ENCODE measurements at places on chromosomes 16 and 17. TPM values are rescaled to one million over a fixed set of nuclear protein-coding genes. Genes with fewer than 3 reads are reported as not detected.

TERB1 gene
- total RNA-seq: not detected

UTS2R gene
- not detected for total RNA-seq

PLLP gene
- not detected for total RNA-seq

CCL14 gene
- not detected for total RNA-seq

JPT2 gene
- 55.9 TPM for total RNA-seq

RAB26 gene
- total RNA-seq: not detected

SPOP gene
- 40.5 TPM for total RNA-seq

ALDH3A1 gene
- 1.2 TPM for total RNA-seq

IFT20 gene
- 80.5 TPM for total RNA-seq

BAIAP2 gene
- 31.7 TPM for total RNA-seq

SBK1 gene
- not detected for total RNA-seq

IST1 gene
- total RNA-seq: 175 TPM

DNA sequence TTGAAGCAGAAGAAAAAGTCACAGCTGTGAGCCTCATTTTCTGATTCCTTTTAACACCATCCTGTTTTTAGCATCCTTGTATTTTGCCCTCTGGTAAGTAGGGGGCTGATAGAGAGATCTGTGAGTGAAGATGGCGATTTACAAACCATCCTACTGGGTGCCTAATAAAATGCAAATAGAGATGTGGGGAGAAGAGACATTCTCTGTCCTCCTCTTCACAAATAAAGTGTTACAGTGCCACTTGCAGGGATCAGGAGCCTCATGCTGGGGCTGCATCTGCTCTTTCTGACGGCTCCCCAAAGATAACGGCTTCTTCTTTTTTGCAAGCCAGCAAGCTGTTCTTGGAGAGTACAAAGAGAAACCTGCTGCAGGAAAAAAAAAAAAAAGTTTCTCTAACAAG, 418.6 kb downstream of the TOX3 start:
- no peak overlapping the region for H3K27ac ChIP-seq
- H3K4me1 ChIP-seq: no peaks in the 10 kb centered on the region
- DNase-seq: no peak
- H3K36me3 ChIP-seq: no peaks in the 10 kb centered on the region
- no peaks in the 10 kb centered on the region for H3K27me3 ChIP-seq

GRCh38 chr17:1322014-1322428, 42.6 kb downstream of the TRARG1 start:
- H3K4me3 ChIP-seq: no peak overlapping the region
- no peak overlapping the region for H3K27ac ChIP-seq
- H3K27me3 ChIP-seq: no peaks in the 10 kb centered on the region
- H3K4me1 ChIP-seq: no peaks in the 10 kb centered on the region
- no peak for DNase-seq

DNA sequence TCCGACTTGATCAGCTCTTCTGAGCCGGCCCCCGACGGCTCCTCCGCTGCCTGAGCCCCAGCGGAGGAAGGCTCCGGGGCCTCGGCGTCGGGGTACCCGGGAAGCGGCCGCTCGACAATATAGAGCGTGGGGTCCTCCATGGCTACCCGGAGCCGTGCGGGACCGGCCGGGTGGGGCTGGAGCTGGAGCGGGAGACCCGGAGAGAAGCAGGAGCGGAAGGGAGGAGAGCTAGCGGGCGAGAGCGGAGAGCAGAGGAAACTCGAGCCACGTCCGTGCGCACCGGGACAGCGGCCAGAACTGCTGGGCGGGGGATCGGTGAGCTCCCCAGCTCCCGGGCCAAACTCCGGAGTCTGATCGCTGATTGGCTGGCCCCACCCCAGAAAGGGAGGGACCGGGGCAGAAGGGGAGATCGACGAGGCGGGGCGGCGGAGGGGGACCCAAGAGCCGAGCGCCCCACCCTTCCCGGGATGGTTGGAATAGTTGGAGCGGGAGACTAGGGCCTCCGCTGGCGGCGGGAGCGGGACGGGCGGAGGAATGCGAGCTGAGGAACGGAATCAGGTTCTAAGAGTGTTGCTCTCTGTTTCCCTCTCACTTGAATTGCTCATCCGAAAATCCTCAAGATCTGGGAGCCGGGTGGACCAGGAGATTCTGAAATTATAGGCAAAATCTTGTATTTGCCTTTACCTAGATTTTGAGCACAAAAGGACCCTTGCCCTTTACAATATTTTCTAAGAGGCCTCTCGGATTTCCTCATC, at the start of gene CAVIN1:
TSS of gene CAVIN1 (minus strand) at position 299 of the 755 bp plus-strand sequence. CDS start at position 140, 159 bp downstream.
- H3K4me3 ChIP-seq: peak within 1 kb of the TSS; percentile 98
- peaks cover 7% of the 10 kb centered on the region for H3K36me3 ChIP-seq
- peak; percentile 99 for DNase-seq
- H3K4me1 ChIP-seq: peaks cover 36% of the 10 kb centered on the region

GRCh38 chr17:6393351-6393952, 41.5 kb downstream of the AIPL1 start:
- no peaks in the 10 kb centered on the region for H3K4me1 ChIP-seq
- H3K27ac ChIP-seq: no peak overlapping the region
- H3K36me3 ChIP-seq: no peaks in the 10 kb centered on the region
- H3K27me3 ChIP-seq: peaks cover 17% of the 10 kb centered on the region
- no peak overlapping the region for H3K4me3 ChIP-seq
- no peak for DNase-seq

GRCh38 chr17:82835766-82836512, 3.9 kb downstream of the ZNF750 start:
- H3K4me3 ChIP-seq: no peak overlapping the region
- H3K36me3 ChIP-seq: 0 out of 2 replicates have a peak, but pooled peaks cover 3% of the 10 kb centered on the region
- no peak for DNase-seq
- H3K27ac ChIP-seq: no peak overlapping the region

DNA sequence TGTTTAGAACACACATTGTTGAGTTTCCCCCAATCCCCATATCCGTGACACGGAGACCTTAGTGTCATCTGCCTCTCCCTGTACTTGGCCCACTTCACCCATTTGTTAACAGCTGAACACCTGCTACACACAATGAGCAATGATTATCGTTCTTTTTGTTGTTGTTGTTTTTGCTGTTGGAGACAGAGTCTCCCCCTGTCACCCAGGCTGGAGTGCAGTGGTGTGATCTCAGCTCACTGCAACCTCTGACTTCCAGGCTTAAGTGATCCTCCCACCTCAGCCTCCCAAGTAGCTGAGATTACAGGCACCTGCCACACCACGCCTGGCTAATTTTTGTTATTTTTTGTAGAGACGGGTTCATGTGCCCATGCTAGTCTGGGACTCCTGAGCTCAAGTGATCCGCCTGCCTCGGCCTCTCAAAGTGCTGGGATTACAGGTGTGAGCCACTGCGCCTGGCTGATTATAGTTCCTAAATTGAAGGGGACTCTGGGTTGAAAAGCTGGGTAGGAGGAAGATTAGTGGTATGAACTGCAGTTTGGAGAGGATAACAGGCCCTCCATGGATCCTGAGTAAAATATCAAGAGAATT, 21.6 kb downstream of the NDE1 start:
- no peaks in the 10 kb centered on the region for H3K27me3 ChIP-seq
- H3K36me3 ChIP-seq: peaks cover 14% of the 10 kb centered on the region
- H3K4me1 ChIP-seq: peaks cover 20% of the 10 kb centered on the region
- DNase-seq: no peak
- no peak overlapping the region for H3K4me3 ChIP-seq

GRCh38 chr16:51114382-51114781, 36.7 kb downstream of the SALL1 start:
- no peak overlapping the region for H3K4me3 ChIP-seq
- no peak for DNase-seq
- H3K27ac ChIP-seq: no peak overlapping the region
- peaks cover 32% of the 10 kb centered on the region for H3K27me3 ChIP-seq
- H3K36me3 ChIP-seq: no peaks in the 10 kb centered on the region
- peaks cover 2% of the 10 kb centered on the region for H3K4me1 ChIP-seq

GRCh38 chr16:78524066-78524595, 424.7 kb downstream of the WWOX start:
- H3K4me1 ChIP-seq: no peaks in the 10 kb centered on the region
- H3K36me3 ChIP-seq: no peaks in the 10 kb centered on the region
- no peak for DNase-seq
- no peaks in the 10 kb centered on the region for H3K27me3 ChIP-seq
- H3K27ac ChIP-seq: no peak overlapping the region

DNA sequence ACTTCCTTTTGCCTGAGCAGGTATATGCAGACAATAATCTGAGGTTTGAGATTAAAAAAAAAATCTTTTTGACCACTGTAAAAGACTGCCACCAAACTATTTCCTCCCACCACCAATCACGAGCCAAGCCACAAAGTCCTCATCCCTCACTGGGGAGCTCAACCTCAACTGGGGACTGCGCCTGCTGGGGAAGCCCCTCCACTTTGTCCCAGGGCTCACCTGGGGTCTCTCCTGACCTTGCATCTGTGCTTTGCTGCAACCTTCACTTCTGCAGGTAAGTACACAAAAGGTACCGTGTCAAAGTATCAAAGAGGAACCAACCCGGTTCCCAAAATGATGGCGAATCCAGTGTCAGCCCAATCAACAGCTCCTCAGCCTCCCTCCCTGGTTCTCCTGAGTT, 35.5 kb downstream of the TLE7 start:
- no peaks in the 10 kb centered on the region for H3K36me3 ChIP-seq
- DNase-seq: no peak
- no peak overlapping the region for H3K27ac ChIP-seq
- H3K4me1 ChIP-seq: no peaks in the 10 kb centered on the region
- H3K4me3 ChIP-seq: no peak overlapping the region
- H3K27me3 ChIP-seq: peaks cover 11% of the 10 kb centered on the region

GRCh38 chr17:559551-560431, 154.8 kb downstream of the VPS53 start:
- peak overlapping the region; percentile 5 for H3K4me3 ChIP-seq
- no peaks in the 10 kb centered on the region for H3K36me3 ChIP-seq
- peak; percentile 94 for DNase-seq
- H3K27ac ChIP-seq: peak overlapping the region; percentile 91
- H3K4me1 ChIP-seq: peaks cover 49% of the 10 kb centered on the region
- no peaks in the 10 kb centered on the region for H3K27me3 ChIP-seq

- H3K4me1 ChIP-seq: peaks cover 56% of the 10 kb centered on the region
- H3K27ac ChIP-seq: peak overlapping the region; percentile 95
- peak overlapping the region; percentile 42 for H3K4me3 ChIP-seq
- DNase-seq: peak; percentile 19
These were observed 54.2 kb upstream of the MAP3K14 start for GRCh38 chr17:45370949-45371413.

DNA sequence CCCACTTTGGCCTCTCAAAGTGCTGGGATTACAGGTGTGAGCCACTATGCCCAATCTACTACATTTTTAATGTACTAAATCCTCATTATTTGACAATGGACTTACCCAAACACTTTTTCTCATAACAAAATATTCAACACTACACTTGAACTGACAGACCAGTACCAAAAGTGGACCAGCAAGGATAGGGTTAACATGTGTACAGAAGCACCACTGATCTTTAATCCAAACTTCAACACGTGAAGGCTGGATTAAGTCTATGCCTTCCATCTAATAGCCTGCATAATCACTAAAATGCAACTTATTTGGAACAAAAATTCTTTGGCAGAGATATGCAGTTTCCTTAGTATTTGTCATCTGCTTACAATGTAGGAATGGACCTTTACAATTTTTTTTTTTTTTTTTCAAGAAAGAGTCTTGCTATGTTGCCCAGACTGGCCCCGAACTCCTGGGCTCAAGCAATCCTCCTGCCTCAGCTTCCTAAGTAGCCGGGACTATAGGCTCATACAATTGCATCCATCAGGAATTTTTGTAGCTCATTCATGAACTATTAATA, 60.0 kb upstream of the BCAR1 start:
- H3K36me3 ChIP-seq: no peaks in the 10 kb centered on the region
- DNase-seq: peak; percentile 69
- no peaks in the 10 kb centered on the region for H3K27me3 ChIP-seq
- H3K4me3 ChIP-seq: no peak overlapping the region
- peaks cover 19% of the 10 kb centered on the region for H3K4me1 ChIP-seq

- H3K4me3 ChIP-seq: no peak overlapping the region
- H3K4me1 ChIP-seq: peaks cover 10% of the 10 kb centered on the region
- DNase-seq: no peak
- H3K27ac ChIP-seq: no peak overlapping the region
- peaks cover 2% of the 10 kb centered on the region for H3K36me3 ChIP-seq
These were observed 65.3 kb upstream of the PLCG2 start for GRCh38 chr16:81713796-81714195.

DNA sequence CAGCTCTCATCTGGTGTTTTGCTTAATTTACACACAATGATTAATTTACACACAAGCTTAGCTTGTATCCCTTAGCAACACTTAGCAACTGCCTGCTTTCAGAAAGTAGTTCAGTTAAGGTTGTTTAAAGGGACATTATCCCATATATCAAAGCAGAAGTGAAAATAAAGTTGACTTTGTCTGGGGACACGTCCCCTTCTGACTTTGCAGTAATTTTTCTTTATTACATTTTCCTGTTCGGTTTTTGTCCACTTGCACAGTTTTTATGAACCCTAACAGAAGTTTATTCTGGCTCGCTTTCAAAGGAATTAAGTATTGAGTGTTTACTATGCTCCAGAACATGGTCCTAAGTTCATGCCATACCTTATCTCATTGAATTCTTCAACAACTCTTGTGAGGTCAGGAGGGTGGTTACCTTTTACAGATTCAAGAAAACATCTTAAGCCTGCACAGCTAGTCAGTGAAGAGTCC, 41.5 kb downstream of the ARHGAP44 start:
- H3K27ac ChIP-seq: no peak overlapping the region
- no peaks in the 10 kb centered on the region for H3K36me3 ChIP-seq
- no peak overlapping the region for H3K4me3 ChIP-seq
- H3K4me1 ChIP-seq: no peaks in the 10 kb centered on the region

GRCh38 chr16:311725-312124, 28.8 kb downstream of the PDIA2 start:
- no peak for DNase-seq
- H3K36me3 ChIP-seq: 0 out of 2 replicates have a peak, but pooled peaks cover 6% of the 10 kb centered on the region
- H3K4me3 ChIP-seq: no peak overlapping the region

DNA sequence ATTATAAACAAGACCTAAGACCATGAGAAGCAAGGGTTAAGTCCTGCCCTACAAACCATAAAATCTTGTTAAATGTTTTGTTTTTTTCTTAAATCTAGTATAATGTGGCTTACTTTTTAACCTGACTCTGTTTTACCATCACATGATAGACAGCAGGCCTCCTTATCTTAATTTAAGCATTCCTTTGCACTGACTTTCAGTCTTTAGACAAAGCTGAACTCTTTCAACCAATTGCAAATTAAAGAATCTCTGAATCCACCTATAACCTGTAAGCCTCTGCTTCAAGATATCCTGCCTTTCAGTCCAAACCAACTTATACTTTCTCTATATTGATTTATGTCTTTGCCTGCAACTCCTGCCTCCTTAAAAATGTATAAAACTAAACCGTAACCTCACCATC, 478.5 kb downstream of the GRIN2A start:
- no peaks in the 10 kb centered on the region for H3K27me3 ChIP-seq
- DNase-seq: no peak
- H3K36me3 ChIP-seq: no peaks in the 10 kb centered on the region
- no peaks in the 10 kb centered on the region for H3K4me1 ChIP-seq
- no peak overlapping the region for H3K4me3 ChIP-seq
- H3K27ac ChIP-seq: no peak overlapping the region

- H3K27ac ChIP-seq: no peak overlapping the region
- peaks cover 17% of the 10 kb centered on the region for H3K27me3 ChIP-seq
- 0 out of 2 replicates have a peak, but pooled peaks cover 5% of the 10 kb centered on the region for H3K4me1 ChIP-seq
- H3K36me3 ChIP-seq: no peaks in the 10 kb centered on the region
- DNase-seq: peak; percentile 17
These were observed 106.3 kb upstream of the SIAH1 start for GRCh38 chr16:48491517-48491916.
